ENCODE measurements at places on chromosomes 1 and 21.

GRCh38 chr1:5239911-5240310 is 585.5 kb downstream of the AJAP1 start:
- DNase-seq, result no peak

- DNase-seq, result no peak
Measured at GRCh38 chr1:119139857-119140176, 636 bp downstream of the WARS2 start.

DNA sequence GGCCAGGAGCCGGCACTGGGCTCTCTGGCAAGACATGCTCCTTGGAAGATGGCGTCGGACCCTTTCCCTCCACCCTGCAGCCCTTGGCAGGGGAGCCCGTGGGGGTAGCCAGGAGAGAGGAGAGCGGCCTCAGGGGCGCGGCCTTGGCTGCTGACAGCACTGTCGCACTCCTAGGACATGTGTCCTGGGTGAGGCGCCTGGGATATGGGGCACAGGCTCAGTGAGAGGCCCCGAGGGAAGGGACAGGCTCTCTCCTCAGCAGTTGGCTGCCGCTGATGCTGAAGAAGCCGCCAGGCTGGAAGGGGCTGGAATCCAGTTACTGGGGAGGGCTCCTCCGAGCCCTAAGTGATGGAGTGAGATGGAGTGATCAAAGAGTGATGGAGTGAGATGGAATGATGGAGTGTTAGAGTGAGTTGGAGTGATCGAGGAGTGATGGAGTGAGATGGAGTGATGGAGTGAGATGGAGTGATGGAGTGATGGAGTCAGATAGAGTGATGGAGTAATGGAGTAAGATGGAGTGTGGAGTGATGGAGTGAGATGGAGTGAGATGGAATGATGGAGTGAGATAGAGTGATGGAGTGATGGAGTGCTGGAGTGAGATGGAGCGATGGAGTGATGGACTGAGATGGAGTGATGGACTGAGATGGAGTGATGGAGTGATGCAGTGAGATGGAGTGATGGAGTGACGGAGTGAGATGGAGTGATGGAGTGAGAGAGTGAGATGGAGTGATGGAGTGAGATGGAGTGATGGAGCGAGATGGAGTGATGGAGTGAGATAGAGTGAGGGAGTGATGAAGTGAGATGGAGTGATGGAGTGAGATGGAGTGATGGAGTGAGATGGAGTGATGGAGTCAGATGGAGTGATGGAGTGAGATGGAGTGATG is 27.6 kb upstream of the PKP1 start:
- no peak for DNase-seq

GRCh38 chr21:41630249-41630648 is 122.3 kb upstream of the TMPRSS2 start:
- peak; percentile 96 for DNase-seq

DNA sequence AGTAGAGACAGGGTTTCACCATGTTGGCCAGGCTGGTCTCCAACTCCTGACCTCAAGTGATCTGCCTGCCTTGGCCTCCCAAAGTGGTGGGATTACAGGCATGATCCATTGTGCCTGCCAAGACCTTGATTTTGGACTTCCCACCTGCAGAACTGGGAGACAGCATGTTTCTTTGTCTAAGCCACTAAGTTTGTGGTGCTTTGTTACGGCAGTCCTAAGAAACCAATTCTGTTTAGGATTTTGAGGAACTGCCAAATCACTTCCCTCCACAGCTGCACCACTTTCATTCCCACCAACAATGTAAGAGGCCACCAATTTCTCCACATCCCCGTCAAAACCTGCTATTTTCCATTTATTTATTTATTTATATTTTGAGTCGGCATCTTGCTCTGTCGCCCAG is 46.1 kb downstream of the CHAF1B start:
- DNase-seq, result no peak

- no peak for DNase-seq
Measured at GRCh38 chr1:209729436-209729835, 24.8 kb downstream of the HSD11B1 start.

- no peak for DNase-seq
Measured at GRCh38 chr1:206502403-206502802, 4.9 kb upstream of the RASSF5 start.

DNA sequence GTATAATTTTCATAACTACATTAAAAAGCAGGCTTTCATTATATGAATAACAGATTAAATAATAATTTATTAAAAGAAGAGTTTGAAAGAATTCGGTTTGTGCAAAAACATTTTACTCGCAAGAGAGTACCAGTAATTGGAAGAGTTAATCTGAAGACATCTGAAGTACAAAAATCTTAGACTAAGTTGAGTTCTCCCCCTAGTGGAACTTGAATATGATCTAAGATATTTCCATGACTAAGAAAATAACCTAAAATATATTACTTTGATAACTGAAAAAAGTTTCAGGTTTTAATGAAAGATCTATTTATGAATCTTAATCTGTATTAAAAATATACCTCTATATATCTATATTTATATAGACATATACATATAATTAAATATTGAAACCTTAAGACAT is 112.5 kb upstream of the GFI1 start:
- peak; percentile 68 for DNase-seq

DNA sequence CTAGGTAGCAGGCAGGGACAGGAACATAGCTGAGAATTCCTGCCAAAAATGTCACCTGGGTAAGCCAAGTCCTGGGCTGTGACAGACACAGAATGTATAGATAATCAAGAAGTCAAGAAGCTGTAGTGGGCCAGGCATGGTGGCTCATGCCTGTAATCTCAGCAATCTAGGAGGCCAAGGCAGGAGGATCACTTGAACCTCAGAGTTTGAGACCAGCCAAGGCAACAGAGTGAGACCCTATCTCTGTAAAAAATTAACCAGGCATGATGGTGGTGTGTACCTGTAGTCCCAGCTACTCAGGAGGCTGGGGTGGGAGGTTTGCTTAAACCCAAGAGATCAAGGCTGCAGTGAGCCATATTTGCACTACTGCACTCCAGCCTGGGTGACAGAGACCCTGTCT is 3.3 kb upstream of the ALG14 start:
- no peak for DNase-seq

GRCh38 chr1:218380125-218380977 is 35.2 kb downstream of the TGFB2 start:
- DNase-seq, result no peak

DNA sequence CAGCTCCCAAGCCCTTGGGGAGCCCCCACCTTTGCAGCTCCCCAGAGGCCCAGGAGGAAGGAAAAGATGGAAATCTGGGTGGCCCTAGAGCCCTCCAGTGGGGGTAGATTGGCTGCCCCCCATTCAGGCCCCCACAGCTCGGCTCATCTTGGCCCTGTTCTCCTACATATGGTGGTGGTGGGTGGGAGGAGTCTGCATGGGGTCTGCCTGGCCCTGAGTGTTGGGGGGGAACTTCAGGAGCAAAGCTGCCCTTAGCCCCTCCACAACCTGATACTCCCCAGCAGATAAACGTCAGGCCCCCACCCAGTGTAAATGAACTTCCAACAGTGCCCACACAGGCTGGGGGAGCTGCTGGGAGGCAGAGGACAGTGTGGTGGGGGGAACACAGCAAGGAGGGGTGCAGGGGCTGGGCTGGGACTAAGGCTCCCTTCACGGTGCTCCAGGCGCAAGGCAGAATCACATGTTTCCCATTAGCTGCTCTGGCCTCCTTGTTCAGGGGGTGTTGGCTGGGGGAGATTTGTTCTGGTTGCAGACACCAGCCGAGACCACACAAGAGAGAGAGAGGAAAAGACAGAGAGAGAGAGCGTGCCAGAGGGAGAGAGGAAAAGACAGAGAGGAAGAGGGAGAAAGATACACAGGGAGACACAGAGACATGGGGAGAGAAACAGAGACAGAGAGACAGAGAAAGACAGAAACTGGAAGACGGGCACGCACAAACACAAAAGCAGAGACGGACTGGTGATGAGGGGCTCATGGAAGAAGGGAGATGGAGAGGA is 42.6 kb downstream of the AHDC1 start:
- no peak for DNase-seq

- DNase-seq, result no peak
Measured at GRCh38 chr1:118963138-118963455, 25.0 kb downstream of the TBX15 start.

GRCh38 chr21:36125512-36126207 is 9.2 kb upstream of the CBR3 start:
- peak; percentile 70 for DNase-seq

GRCh38 chr1:226820941-226821718 is 49.3 kb upstream of the PSEN2 start:
- peak; percentile 93 for DNase-seq

- no peak for DNase-seq
Measured at GRCh38 chr1:105419030-105419429, 1637.4 kb upstream of the PRMT6 start.

GRCh38 chr21:15031790-15032357 is 32.9 kb downstream of the NRIP1 start:
- no peak for DNase-seq

DNA sequence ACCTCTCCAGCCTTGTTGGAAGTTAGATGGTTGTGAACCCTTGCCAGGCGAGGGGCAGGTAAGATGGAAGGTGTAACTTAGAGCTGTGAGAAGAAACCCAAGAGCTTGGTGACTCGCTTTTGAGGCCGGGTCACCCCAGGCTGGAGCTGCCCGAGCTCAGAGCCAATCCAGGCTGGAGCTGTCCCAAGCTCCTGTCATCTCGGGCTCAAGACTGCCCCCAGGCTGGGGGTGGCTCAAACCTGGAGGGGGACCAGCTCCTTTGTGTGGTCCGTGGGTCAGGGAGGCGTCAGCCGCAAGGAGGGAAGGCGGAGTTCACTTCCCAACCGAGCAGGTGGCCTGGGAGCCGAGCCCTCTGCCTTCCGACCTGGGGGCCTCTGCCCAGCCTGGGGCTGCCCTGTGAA is 2.0 kb downstream of the HUNK start:
- peak; percentile 12 for DNase-seq

DNA sequence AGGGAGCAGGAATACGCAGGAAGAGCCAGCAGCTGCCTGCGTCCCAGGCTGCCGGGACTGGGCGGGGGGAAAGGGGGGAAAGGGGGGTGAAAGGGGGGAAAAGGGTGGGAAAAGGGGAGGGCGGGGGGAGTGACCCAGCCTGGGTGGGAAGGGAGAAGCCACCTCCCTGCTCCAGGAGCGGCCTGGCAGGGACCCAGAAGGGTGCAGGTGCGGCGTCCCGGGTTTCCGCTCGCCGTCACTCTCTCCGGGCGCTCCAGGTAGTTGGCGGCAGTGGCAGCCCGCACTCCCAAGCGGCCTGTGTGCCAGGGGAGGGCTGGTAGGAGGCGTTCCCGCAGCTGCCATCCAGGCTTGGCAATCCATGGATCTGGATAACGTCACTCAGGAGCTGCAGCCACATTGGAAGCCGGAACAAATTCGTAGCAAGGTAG is 141.0 kb upstream of the NGF start:
- no peak for DNase-seq

- peak; percentile 70 for DNase-seq
Measured at GRCh38 chr1:198018529-198018928, 101.4 kb downstream of the LHX9 start.

- no peak for DNase-seq
Measured at GRCh38 chr1:78322928-78323680, 167.7 kb upstream of the PTGFR start.

GRCh38 chr1:53944469-53945182 is 873 bp downstream of the IFT25 start:
- peak; percentile 22 for DNase-seq

- no peak for DNase-seq
Measured at GRCh38 chr1:11940260-11940921, 5.9 kb downstream of the PLOD1 start.

Data from RKO (cell line).